ENCODE measurements at places on chromosomes 6 and 20. TPM values are rescaled to one million over a fixed set of nuclear protein-coding genes. Genes with fewer than 3 reads are reported as not detected.

The CD40 gene
- 0.28 TPM for total RNA-seq

The KCNK15 gene
- total RNA-seq, result not detected

The SH3BGRL2 gene
- total RNA-seq, result 9.7 TPM

The ADGRF5 gene
- not detected for total RNA-seq

The TBC1D32 gene
- total RNA-seq, result 7.2 TPM

The SLC13A3 gene
- 2.5 TPM for total RNA-seq
